ENCODE measurements at places on chromosomes 11 and 22. TPM values are rescaled to one million over a fixed set of nuclear protein-coding genes. Genes with fewer than 3 reads are reported as not detected.

The RIC3 gene
- total RNA-seq, result not detected

The SLC29A2 gene
- 0.66 TPM for total RNA-seq

The OR6A2 gene
- total RNA-seq, result not detected

The TMEM132A gene
- 32.9 TPM for total RNA-seq

The UCP3 gene
- total RNA-seq, result 0.22 TPM

The PRR33 gene
- not detected for total RNA-seq

The NRGN gene
- total RNA-seq, result not detected

The TEX12 gene
- not detected for total RNA-seq

The IGF2 gene
- total RNA-seq, result 138 TPM

The TECTA gene
- total RNA-seq, result 0.08 TPM

The EPS8L2 gene
- 55.6 TPM for total RNA-seq

The MS4A7 gene
- not detected for total RNA-seq

The MRPL23 gene
- total RNA-seq, result 126 TPM

The UPK2 gene
- total RNA-seq, result not detected

The NNMT gene
- total RNA-seq, result not detected

The OVCH2 gene
- total RNA-seq, result not detected

The TRPM5 gene
- total RNA-seq, result not detected

The PRG2 gene
- not detected for total RNA-seq
